ENCODE measurements at places on chromosomes 7 and 10. TPM values are rescaled to one million over a fixed set of nuclear protein-coding genes. Genes with fewer than 3 reads are reported as not detected.
A peak's percentile ranks its signal among the peaks of the same experiment; 100 is the strongest.

GRCh38 chr10:94264085-94264484 is 98.7 kb downstream of the NOC3L start:
- H3K4me1 ChIP-seq: no peaks in the 10 kb centered on the region
- H3K27ac ChIP-seq: no peak overlapping the region
- H3K4me3 ChIP-seq: no peak overlapping the region
- H3K36me3 ChIP-seq: no peaks in the 10 kb centered on the region
- H3K27me3 ChIP-seq: no peaks in the 10 kb centered on the region

OR9A2 gene
- not detected for total RNA-seq

PLXDC2 gene
- 38.7 TPM for total RNA-seq

GRCh38 chr7:1059200-1060091 is 15.1 kb downstream of the GPR146 start:
- no peaks in the 10 kb centered on the region for H3K27me3 ChIP-seq
- no peaks in the 10 kb centered on the region for H3K4me1 ChIP-seq
- H3K36me3 ChIP-seq: peaks cover 2% of the 10 kb centered on the region
- peak; percentile 98 for DNase-seq
- peak overlapping the region; percentile 71 for H3K4me3 ChIP-seq

GRCh38 chr10:49609006-49609282 is 1.2 kb upstream of the SLC18A3 start:
- H3K4me1 ChIP-seq: no peaks in the 10 kb centered on the region
- peak overlapping the region; percentile 81 for H3K4me3 ChIP-seq
- peaks cover 66% of the 10 kb centered on the region for H3K27me3 ChIP-seq
- no peak overlapping the region for H3K27ac ChIP-seq
- DNase-seq: peak; percentile 53

DNA sequence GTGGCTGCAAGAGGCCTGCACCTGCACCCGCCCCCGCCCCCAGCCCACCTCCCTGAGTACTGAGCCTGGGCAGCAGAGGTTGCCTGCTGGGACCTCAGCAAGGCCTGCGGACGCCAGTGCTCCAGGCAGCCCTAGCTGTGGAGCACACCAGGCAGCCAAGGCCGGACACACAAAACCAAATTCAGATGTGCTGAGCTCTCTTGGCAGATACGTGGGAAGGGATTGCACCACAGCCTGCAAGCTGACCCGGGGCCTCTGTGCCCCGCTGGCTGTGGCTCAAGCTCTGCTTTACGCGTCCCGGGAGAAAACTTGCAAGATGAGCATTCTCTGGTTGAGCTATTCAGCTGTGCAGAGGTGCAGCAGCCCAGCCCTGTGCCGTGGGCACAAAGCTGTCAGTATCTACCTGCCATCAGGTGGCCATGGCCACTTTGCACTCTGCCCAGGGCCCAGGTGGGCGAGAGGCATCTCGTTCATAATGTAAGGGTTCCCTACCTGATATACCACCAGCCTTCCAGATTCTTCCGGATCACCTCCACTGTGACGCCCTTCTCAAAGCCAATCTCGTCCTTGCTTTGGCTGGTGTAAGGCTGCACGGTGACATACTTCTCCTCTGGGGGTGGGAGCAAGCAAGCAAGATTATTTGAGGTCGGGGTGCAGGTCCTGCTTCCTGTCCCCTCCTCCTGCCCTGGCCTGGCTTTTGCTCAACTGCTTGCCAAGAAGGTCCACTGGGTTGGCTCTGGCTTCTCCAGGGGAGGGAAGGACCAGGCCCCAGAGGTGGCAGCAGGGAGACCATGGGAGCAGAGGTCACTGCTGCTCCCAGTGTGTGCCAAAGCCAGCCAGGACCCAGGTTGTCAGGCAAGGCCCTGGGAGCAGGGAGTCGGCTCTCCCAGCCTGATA is 123.4 kb downstream of the NEURL1 start:
- H3K27ac ChIP-seq: no peak overlapping the region
- H3K4me1 ChIP-seq: peaks cover 2% of the 10 kb centered on the region
- H3K4me3 ChIP-seq: no peak overlapping the region
- DNase-seq: no peak

TRIM50 gene
- total RNA-seq: not detected

NODAL gene
- total RNA-seq: 84.7 TPM

CC2D2B gene
- 0.72 TPM for total RNA-seq

TLX1 gene
- total RNA-seq: not detected

PTPRZ1 gene
- total RNA-seq: 74.2 TPM

MRPL32 gene
- total RNA-seq: 97.2 TPM

DNA sequence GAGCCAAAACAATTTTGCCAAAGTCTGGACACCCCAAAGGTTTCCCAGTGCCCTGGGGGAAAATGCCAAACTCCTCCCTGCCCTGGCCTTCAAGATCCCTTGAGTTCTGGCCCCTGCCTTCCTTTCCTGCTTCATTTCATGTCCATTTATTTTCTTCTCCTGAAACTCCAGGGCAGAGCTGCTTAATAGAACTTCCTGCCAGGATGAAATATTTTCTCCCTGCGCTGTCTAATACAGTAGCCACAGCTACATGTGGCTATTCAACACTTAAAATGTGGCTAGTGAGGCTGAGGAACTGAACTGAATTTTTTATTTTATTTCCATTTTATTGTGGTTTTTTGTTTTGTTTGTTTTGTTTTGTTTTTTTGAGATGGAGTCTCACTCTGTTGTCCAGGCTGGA is 49.6 kb downstream of the COL13A1 start:
- no peak overlapping the region for H3K4me3 ChIP-seq
- no peak overlapping the region for H3K27ac ChIP-seq
- peaks cover 26% of the 10 kb centered on the region for H3K4me1 ChIP-seq

- H3K4me3 ChIP-seq: no peak overlapping the region
- no peaks in the 10 kb centered on the region for H3K27me3 ChIP-seq
- DNase-seq: no peak
- no peaks in the 10 kb centered on the region for H3K4me1 ChIP-seq
Observed at GRCh38 chr10:61943674-61944378, 42.3 kb downstream of the ARID5B start.

- H3K4me1 ChIP-seq: no peaks in the 10 kb centered on the region
- H3K27me3 ChIP-seq: no peaks in the 10 kb centered on the region
- no peak overlapping the region for H3K27ac ChIP-seq
- H3K36me3 ChIP-seq: peaks cover 28% of the 10 kb centered on the region
- no peak overlapping the region for H3K4me3 ChIP-seq
Observed at GRCh38 chr7:125876431-125876830, 946.8 kb upstream of the POT1 start.

MGAM2 gene
- total RNA-seq: not detected

GRCh38 chr10:19505320-19506312 is 310.6 kb upstream of the PLXDC2 start:
- H3K4me1 ChIP-seq: peaks cover 3% of the 10 kb centered on the region
- H3K36me3 ChIP-seq: peaks cover 3% of the 10 kb centered on the region
- H3K27me3 ChIP-seq: no peaks in the 10 kb centered on the region
- H3K4me3 ChIP-seq: no peak overlapping the region

COL17A1 gene
- 1.9 TPM for total RNA-seq

GRCh38 chr10:11824825-11825224 is 1.7 kb downstream of the PROSER2 start:
- H3K4me3 ChIP-seq: peak overlapping the region; percentile 75
- peaks cover 4% of the 10 kb centered on the region for H3K4me1 ChIP-seq
- no peak overlapping the region for H3K27ac ChIP-seq
- H3K27me3 ChIP-seq: no peaks in the 10 kb centered on the region

- no peak overlapping the region for H3K27ac ChIP-seq
- no peak for DNase-seq
- no peak overlapping the region for H3K4me3 ChIP-seq
- H3K4me1 ChIP-seq: no peaks in the 10 kb centered on the region
Observed at GRCh38 chr10:103491729-103492364, 1.7 kb upstream of the NEURL1 start.

DNA sequence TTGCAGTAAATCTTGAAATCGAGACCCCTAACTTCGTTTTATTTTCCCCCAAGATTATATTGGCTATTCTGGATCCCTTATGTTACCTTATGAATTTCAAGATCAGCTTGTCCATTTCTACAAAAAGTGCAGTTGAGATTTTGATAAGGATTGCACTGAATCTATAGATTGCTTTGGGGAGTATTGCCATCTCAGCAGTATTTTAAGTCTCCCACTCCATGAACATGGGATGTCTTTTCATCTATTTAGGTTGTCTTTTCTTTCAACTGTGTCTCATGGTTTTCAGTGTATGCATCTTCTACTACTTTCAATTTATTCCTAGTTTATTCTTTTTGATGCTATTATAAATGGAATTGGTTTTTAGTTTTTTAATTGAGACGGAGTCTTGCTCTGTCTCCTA is 89.6 kb downstream of the EZH2 start:
- H3K36me3 ChIP-seq: peaks cover 92% of the 10 kb centered on the region
- no peak overlapping the region for H3K4me3 ChIP-seq
- H3K27ac ChIP-seq: no peak overlapping the region
- no peak for DNase-seq

- H3K4me1 ChIP-seq: no peaks in the 10 kb centered on the region
- no peak overlapping the region for H3K4me3 ChIP-seq
- no peak for DNase-seq
Observed at GRCh38 chr7:105788356-105788755, 88.0 kb downstream of the ATXN7L1 start.

DNA sequence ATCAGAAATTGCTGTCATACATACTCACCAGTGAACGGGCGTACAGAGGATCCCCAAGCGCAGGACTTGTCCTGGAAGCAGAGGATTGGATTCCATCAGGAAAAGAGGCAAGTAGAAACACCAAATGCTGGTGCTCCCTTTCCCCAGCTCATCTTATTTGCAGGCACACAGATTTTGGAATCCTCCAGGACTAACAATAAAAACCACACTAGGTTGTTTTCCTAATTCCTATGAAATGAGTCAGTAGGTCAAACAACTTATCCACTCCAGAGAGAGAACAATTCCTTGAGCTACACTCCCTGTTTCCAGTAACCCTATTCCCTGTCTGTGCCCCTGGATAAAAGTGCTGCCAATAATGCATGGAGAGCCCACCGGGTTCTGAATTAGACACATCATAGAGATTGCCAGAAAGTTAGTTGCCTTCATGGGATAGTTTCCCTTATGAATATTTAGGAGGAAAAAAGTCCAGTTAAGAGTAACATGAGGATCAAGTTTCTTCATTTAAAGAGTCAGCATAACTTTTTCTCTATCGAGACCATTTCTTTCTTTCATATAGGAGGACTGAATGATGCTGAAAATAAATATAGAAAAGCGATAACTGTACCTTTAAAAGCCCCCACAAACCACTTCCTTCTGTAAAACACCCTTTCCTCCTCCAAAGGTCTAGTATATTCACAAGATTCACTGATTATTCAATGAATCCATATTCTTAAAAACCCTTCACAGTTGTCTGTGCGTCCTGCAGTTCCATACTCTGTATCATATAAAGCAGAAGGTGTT is 178.3 kb upstream of the KLF14 start:
- H3K27ac ChIP-seq: no peak overlapping the region
- no peaks in the 10 kb centered on the region for H3K36me3 ChIP-seq
- no peak for DNase-seq
- H3K4me1 ChIP-seq: peaks cover 30% of the 10 kb centered on the region

DNA sequence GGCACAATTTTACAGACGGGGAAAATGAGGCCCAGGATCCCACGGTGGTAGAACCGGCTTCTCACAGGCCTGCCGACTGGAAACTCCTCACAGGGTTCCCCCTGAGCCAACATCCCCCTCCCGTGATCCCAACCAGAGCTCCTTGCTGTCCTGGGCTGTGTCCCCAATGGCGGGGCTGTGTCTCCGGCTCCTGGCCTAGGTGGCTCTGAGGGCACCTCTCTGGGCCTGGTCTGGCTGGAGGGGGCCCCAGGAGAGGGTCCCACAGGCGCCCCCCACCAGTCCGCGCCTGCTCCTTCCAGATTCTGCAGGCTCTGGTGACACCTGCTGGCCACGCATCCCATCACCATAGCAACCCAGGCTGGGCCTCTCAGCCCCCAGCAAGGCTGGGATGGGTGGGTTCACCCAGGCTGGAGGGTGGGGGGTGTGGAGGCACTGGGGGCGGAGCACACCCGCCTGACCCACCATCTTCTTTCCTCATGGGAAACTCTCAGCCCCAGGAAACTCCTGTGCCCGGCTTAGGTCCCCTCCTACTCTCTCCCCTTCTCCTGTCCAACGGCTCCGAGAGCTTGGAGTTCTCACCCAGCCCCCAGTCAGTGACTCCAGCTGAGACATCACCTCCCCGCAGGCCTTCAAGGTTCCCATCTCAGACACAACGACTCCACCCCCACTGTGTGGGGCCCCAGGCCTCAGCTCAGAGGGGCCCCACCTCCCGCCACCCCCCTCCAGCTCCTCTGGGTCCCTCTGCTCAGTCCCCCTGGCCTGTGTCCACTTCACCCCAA is 27.1 kb upstream of the TNRC18 start:
- H3K27me3 ChIP-seq: no peaks in the 10 kb centered on the region
- no peak overlapping the region for H3K4me3 ChIP-seq
- DNase-seq: peak; percentile 82
- H3K36me3 ChIP-seq: no peaks in the 10 kb centered on the region

HOXA11 gene
- total RNA-seq: not detected

DNA sequence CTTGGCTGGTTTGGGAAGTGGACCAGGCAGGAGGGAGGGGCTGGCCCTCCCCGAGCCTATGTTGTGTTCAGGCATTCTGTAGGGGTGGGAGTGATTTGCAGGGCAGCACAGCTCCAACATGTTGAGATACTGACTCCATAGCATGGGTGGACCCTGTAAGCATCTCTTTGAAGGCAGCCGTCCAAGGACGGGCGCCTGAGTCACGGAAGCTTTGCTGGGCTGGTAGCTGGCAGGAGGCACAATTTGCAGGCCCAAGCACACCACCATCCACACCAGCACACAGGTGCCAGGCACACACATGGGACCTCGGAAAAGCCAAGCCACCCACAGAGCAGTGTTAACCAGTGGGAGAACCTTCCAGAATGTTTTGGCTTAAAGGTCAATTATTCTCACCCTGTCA is 505.1 kb upstream of the FOXK1 start:
- no peak for DNase-seq
- H3K27me3 ChIP-seq: no peaks in the 10 kb centered on the region
- no peaks in the 10 kb centered on the region for H3K4me1 ChIP-seq
- H3K27ac ChIP-seq: no peak overlapping the region
- peaks cover 8% of the 10 kb centered on the region for H3K36me3 ChIP-seq
- no peak overlapping the region for H3K4me3 ChIP-seq

DNA sequence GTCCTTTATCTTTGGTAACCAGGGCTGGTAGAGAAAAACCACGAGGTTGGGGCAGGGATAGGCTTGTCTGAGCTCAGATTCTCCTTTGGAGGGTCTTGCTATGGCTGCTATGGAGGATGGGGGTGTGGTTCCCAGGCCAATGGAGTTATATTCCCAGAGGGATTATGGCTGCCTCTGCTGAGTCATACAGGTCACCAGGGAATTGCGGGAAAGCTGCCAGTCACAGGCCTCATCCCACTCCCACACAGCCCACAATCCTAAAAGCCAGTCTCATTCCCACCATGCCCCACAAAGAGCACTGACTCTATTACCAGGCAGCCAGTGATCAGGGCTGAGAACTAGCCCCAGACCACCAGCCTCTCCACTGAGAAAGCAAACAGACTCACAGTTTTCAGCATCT is 316.6 kb upstream of the TMEM229A start:
- DNase-seq: no peak
- H3K4me1 ChIP-seq: no peaks in the 10 kb centered on the region
- H3K36me3 ChIP-seq: no peaks in the 10 kb centered on the region
- no peak overlapping the region for H3K4me3 ChIP-seq

DNA sequence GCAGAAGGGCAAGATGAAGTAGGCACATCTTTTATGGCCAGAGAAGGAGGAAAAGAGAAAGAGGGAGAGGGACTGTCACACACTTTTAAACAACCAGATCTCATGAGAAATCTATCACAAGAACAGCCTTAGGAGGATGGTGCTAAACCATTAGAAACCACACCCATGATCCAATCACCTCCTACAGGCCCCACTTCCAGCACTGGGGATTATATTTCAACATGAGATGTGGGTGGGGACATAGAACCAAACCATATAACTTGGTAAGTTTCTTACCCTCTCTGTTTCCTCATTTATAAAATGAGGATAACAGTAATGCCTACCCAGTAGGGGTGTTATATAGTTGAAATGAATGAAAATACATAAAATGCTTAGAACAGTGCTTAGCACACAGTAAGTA is 66.0 kb downstream of the CHCHD3 start:
- no peaks in the 10 kb centered on the region for H3K36me3 ChIP-seq
- DNase-seq: no peak
- H3K27me3 ChIP-seq: no peaks in the 10 kb centered on the region
- no peak overlapping the region for H3K4me3 ChIP-seq

MET gene
- 5.5 TPM for total RNA-seq

All from H9 (cell line).